Foreskin keratinocyte (primary cell): ENCODE measurements at places on chromosomes 5 and 9. TPM values are rescaled to one million over a fixed set of nuclear protein-coding genes. Genes with fewer than 3 reads are reported as not detected.

GRM6 gene
- total RNA-seq = not detected in 2 replicates

CKMT2 gene
- total RNA-seq = not detected in 2 replicates

FOXI1 gene
- not detected in 2 replicates for total RNA-seq

SLC24A2 gene
- total RNA-seq = not detected in 2 replicates

FLT4 gene
- 0.17 and 0.21 TPM in 2 replicates for total RNA-seq

DIRAS2 gene
- not detected in 2 replicates for total RNA-seq

TRIM7 gene
- total RNA-seq = 33.3 and 37.6 TPM in 2 replicates

NIM1K gene
- 0.07 and 0.14 TPM in 2 replicates for total RNA-seq

RARS1 gene
- total RNA-seq = 116 TPM in 2 replicates

ELP1 gene
- total RNA-seq = 33.4 and 39.3 TPM in 2 replicates

PLPPR1 gene
- not detected in 2 replicates for total RNA-seq

FUT7 gene
- not detected in 2 replicates for total RNA-seq

ARHGEF39 gene
- total RNA-seq = 4.0 and 4.8 TPM in 2 replicates

CATSPER3 gene
- 0.10 and 0.18 TPM in 2 replicates for total RNA-seq

CDX1 gene
- not detected in 2 replicates for total RNA-seq

KLF4 gene
- 16.0 and 17.6 TPM in 2 replicates for total RNA-seq

PCYOX1L gene
- 6.8 and 7.0 TPM in 2 replicates for total RNA-seq

CAMK4 gene
- 2.5 and 3.8 TPM in 2 replicates for total RNA-seq

TTC23L gene
- total RNA-seq = 0.14 TPM in 1 of 2 replicates, not detected in the other

IFNA21 gene
- not detected in 2 replicates for total RNA-seq

SLC6A18 gene
- total RNA-seq = not detected in 2 replicates

GABRA6 gene
- not detected in 2 replicates for total RNA-seq

CDH18 gene
- total RNA-seq = 0.10 and 0.11 TPM in 2 replicates

TAF11L10 gene
- not detected in 2 replicates for total RNA-seq

SLIT3 gene
- total RNA-seq = 5.6 and 9.9 TPM in 2 replicates

LECT2 gene
- not detected in 2 replicates for total RNA-seq

CDC42SE2 gene
- total RNA-seq = 23.7 and 24.8 TPM in 2 replicates

ADCY2 gene
- total RNA-seq = not detected in 2 replicates

SLC36A3 gene
- total RNA-seq = not detected in 2 replicates

FOXD1 gene
- total RNA-seq = 28.0 and 30.9 TPM in 2 replicates

GMCL2 gene
- total RNA-seq = not detected in 2 replicates

RLN1 gene
- total RNA-seq = 0.18 TPM in 1 of 2 replicates, not detected in the other
